EH (cell line): ENCODE measurements at places on chromosomes 5 and 9.

DNA sequence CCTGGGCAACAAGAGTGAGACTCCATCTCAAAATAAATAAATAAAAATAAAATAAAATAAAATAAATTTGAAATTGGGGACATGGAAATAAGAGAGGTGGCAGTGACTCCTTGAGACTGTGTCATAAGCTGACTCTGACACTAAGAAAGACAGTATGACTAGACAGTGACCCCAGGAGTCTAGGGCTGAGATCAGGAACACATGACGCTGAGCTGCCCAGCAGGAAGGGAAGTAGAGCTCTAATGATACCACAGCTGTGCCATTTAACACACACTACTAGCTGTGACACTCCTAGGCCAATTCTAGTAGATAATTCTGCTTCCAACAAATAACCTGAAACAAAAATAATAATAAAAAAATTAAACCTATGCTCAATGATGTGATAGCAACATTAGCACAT, 293.0 kb downstream of the SEC61B start:
- no peak for DNase-seq

DNA sequence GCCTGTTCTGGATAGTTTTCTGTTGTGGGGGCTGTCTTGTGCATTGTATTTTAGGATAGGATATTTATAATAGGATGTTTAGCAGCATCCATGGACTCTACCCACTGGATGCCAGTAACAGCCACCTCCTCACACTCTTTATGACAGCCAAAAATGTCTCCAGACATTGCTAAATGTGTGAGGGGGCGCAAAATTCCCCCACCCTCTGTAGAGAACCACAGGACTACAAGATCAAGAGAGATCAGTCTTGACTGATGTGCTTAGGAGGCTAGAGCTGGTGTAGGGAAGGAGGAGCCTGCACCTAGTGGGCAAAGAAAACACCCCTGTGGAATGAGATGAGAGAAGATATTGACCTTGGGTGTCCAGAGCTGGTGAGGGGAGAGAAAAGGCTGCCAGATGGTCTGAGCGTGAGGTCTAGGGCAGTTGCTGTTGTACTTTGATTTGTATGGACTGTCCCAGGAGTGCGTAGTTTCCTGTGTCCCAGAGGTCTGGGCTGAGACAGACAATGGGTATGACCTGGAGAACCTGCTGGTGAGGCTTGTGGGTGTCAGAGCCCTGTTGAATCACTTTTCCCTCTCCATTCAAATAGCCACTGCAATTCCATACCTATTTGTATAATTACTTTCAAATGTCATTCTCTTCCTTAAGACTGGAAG, 16.3 kb downstream of the DAPK1 start:
- no peak for DNase-seq

DNA sequence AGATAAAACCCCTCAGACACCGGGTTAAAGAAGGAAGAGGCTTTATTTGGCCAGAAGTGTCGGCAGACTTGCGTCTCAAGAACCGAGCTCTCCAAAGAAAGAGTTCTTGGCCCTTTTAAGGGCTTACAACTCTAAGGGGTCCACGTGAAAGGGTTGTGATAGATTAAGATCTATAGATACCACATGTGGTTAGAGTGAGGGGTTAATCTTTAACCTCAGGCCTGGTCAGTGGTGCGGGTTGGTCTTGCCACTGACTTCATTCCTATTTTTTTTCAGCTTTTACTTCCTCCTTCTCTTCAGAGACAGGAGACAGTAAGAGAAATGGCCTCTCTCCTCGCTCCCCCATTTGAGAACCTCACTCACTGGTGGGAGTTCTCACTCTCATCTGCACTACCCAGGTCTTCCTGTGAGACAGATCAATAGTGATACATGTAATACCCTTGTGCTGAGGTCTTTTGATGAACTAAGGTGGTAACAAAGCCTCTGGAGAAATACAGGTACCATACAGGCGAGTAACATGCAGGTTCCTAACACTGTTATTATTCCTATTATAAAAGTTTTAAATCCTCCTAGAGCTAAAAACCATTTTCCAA, 52.4 kb upstream of the COX7C start:
- DNase-seq, result no peak

DNA sequence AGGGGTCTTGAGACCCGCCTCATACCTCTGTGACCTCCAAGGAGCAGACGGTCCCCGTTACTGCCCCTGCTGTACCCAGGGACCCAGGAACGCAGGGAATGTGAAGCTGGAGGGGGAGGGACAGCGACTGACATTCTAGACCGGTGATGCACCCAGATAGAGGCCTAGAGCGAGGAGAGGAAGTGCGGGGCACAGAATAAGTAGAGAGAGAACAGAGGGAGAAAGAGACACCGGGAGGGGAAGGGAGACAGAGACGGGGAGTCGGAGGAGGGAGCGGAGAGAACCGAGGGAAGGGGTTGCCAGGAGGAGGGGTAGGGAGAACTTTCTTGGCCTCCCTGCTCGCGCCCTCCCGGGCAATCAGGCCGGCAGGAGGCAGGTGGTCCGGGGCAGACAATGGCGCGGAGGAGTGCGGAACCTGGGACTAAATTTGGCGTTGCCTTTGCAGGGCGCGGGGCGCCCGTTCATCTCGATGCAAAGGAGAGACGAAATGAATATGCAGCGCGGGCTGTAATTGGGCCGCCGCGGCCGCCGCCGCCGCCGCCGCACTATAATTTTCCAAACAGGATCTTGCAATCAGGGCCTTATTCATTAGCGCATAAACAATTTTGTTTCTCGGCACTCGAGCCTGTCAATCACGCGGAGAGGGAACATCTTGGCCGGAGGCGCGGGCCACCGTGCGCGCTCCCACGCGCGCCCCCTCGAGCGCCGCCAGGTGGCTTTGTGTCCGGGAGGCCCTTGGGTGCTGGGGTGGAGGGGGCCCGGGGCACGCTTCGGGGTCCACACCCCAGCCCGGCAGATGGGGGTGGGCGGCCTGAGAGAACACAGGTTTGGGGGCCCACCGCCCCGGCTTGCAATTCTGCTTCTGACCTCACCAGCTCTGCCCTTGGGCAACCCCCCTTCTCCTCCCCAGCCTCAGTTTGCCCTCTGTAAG, 33.0 kb downstream of the NDUFA8 start:
- peak; percentile 86 for DNase-seq

DNA sequence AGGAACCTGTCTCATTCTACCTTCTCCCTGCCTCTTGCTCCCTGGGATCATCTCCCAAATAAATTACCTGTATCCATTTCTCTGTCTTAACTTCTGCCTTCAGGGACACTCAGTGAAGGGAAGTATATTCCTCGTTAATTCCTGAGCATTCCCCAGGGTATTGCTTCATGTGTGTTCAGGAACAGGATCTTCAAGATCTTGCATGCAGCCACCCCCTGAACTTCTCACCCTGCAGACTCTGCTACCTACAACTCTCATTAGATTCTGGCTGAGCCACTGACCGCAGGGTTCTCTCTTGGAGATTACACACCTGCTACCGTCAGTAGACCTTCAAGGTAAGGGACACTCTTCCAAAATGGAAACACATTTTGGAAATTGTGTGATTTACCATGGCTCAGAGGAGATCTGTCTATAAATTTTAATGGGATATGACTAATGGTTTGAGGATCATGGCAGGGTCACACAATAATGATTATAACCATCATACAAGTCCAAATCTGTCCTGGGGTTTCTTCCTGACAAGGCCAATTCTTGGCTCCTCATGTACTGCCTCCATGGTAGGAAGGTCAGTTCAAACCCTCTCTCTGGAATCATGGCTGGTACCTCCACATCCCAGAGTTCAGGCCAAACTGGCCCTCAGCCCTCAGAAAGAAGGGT, 38.9 kb upstream of the UGCG start:
- DNase-seq, result peak; percentile 43

DNA sequence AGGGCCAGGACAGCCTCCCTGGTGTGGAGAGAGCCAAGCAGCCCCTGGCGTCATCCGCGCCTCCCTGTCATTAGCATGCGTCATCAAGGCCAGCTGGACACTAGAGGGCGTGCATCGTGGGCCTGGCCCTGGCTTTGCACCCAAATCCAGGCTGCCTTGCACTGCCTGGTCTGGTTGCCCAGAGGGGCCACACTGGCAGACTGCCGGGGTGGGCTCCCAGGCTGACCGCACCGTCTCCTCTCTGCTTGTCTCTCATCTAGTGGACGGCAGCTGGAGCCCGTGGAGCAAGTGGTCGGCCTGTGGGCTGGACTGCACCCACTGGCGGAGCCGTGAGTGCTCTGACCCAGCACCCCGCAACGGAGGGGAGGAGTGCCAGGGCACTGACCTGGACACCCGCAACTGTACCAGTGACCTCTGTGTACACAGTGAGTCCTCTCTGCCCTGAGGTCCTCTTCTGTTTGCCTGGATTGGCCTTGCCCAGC, 29.0 kb downstream of the HK3 start:
- DNase-seq, result peak; percentile 57

DNA sequence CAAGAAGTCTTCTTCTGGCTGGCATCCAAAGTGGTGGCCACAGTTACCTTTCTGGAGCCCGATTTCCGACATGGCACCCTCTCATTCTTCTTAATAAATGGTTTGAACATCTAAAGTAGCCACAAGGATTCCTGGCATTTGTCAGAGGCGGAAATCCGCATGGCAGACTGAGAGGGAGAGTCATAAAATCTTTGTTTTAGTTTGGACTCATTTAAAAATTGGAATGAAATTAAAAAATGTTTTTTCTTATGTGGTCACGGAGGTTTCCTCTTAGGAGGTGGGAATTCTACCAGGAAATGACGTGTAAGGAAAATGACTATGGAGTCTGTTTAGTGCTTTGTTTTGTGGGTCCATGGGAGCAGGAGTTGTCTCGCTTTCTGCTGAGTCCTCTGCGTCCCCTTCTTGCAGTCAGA, 133.0 kb upstream of the PTCH1 start:
- peak; percentile 29 for DNase-seq

DNA sequence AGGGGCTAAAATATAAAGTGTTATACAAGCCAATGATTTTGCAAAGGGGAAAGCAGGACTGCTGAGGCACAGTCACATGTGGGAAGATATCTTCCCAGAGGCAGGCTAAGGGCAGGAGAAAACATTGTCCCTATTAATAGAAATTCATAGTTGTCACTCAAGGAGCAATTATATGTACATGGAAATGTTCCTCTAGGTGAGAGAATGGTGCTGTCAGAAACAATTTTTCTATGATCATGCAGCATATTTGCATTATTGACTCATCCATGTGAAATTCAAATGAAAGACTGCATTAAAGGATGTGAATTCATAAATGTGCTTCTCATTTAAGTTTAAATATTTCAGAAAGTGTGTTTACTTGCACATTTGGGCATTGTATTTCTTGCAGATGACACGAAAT, 775.9 kb upstream of the CDH9 start:
- no peak for DNase-seq

- DNase-seq, result peak; percentile 57
Measured at GRCh38 chr9:37622462-37622861, 28.3 kb upstream of the FRMPD1 start.

GRCh38 chr5:57754616-57755015, 272.0 kb upstream of the ACTBL2 start:
- no peak for DNase-seq

DNA sequence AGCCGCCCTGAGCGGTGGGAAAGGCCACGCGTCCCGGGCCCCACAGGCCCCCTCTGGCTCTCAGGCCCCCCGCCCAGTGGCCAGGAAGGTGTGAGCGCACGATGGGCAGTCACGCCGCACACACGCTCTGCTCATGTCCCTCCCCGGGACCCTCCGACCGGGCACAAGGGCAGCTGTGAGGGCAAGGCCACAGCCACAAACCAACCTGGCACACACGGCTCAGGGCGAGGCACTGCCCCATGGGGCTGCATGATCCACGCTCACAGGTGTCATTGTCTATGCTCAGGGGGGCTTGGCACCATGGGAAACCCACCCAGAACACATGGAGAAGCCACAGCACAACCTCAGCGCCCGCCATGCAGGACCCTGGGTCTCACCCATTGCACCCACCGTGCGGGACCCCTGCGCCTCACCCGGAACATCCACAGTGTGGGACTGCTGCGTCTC, 51.3 kb downstream of the SLC12A7 start:
- no peak for DNase-seq

GRCh38 chr9:108272349-108272899, 583.4 kb downstream of the ACTL7B start:
- DNase-seq, result peak; percentile 60

- peak; percentile 65 for DNase-seq
Measured at GRCh38 chr9:21995666-21996398, 1.2 kb downstream of the CDKN2B-AS1 start.

DNA sequence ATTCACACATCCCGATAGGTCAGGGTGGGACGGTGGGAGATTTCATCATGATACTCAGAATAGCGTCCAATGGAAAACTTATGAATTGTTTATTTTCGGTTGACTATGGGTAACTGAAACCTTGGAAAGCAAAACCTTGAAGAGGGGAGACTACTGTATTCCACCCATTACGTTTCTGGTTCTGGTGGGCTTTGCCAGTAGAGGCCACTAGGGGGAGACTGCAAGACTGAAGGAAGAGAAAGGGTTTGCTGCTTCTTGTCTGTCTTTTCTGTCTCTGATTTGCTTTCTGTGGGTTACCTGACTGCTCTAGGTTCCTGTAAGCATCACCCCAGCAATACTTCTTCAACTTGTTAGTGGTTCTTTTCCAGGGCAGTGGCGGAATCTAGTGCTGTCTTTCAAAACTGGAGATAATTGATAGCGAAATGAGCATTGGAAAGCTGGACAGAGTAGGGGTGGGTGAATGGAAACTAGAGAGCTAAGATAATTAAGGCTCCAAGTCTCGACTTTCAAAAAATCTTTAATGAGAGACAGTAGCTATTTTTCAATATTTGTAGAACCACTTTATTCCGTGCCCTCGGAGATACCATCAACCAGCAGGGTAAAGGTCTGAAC, 27.0 kb downstream of the GRIN3A start:
- peak; percentile 17 for DNase-seq

DNA sequence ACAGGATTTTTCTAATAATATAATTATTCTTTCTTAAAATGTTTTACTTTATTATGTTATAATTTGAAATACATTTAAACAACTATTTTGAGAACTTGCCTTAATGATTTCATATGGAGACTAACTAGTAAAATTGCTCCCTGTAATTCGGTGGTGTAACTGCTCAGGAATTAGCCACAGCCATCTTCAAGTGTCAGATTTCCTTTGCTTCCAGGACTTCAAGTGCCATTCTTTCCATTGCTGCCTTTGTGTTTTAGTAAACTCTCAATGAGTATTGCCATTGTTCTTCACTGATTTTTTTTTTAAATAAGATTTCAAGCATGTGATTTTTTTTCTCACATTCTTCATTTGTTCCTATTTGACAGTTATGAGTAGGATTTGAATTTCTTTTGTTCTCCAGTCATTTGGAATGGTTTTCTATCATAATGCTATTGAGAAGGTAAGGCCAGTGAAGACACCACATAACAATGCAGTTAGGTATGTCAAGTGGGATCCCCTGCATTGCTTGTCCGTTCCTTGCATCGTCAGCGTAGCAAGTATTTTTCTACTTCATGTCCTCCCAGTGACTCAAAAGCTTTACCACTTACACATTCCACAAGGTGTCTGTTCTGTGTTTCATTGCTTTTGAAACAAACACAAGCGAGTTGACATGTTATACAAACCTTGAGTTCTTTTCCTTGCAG, 83.7 kb downstream of the LNPEP start:
- DNase-seq, result peak; percentile 54

GRCh38 chr5:115360046-115360685, 63.7 kb upstream of the CCDC112 start:
- peak; percentile 20 for DNase-seq

GRCh38 chr9:136023410-136024225, 62.4 kb upstream of the UBAC1 start:
- DNase-seq, result peak; percentile 74

GRCh38 chr5:172086194-172086975, 79.9 kb upstream of the FBXW11 start:
- no peak for DNase-seq
